NCI-H187 (cell line): ENCODE measurements at places on chromosomes 4 and X.

DNA sequence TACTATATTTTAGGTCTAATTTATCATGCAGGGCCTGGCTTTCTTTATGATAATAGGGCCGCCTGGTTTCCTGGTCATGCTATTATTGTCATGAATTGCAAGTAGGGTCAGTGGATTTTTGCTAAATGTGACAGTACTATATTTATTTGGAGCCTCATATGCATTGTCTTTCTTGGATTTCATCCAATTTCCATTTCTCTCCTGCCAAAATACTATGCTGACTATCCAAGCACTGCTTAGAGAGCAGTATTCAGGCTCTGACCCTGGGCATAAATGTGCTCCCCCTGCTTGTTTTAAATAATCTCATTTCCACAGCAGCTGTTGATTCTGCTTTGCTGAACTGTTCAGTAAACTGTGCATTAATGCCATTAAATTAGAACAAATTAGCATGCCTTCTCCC is 269.3 kb downstream of the GPM6A start:
- DNase-seq: no peak

DNA sequence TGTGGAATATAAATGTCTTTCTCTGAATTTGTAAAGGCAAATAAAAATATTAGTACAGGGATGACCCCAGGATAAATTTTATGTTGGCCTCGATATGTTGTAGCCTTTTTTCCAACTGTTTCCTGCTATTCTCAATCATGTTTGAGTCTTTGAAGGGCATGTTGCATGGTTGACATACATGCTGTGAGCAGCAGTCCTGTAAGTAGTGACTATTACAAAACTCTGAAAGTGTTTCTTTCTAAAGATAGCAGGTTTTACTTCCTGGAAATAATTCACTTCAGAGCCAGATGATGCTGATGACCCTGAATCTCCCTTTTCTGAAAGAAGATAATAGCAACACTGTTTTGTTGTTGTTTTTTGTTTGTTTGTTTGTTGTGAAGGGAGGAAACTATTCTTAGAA is 393.0 kb upstream of the GNPDA2 start:
- DNase-seq: no peak

DNA sequence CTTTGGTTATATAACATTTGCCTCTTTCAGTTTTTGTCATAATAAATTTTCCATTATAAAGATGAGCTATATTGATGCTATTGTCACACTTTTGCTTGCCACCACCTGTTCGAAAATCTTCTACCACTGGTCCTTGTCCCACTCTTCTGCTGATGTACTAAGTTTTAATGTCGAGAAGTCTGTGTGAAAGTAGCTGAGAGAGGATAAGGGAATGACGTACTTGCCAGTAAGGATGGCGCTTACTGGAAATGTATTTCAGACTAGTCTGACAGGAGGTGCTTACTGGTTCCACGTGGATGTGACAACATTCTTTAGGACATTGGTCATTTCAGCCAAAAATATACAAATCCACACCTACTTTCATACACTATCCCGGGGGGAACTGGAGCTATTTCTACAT is 132.7 kb upstream of the NR3C2 start:
- no peak for DNase-seq

DNA sequence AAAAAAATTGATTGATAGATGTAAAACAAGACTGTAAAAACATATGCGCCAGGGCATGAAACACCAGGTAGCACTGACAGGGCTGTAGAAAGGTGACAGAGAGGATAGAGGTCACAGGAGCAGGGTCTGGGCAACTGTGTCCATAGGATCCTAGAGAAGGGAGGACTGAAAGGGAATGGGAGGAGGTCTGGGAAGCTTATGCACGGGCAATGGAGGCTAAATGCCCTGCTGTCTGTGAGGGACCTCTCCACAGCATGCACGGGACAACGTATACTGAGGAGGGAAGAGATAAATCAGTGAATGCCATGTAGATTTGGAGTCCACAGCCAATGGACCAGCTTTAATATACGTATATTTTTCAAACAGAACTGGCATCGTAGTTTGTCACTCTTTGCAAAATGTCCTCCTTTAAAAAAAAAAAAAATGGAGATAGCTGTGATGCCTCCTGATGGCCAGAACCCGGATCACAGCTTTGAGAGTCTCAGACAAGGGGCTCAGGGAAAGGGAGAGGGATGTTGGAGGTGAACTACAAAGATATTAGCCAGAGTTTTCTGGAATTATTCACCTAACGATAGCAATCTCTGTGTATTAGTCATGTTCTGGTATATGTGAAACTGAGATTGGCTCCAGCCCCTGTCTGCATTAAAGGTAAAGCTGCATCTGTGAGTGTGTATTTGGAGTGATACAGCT is 16.0 kb downstream of the RAB40A start:
- DNase-seq: no peak

GRCh38 chr4:7332216-7333023 is 102.3 kb downstream of the PSAPL1 start:
- no peak for DNase-seq

- DNase-seq: no peak
Measured at GRCh38 chrX:97211070-97211469, 327.4 kb downstream of the RPA4 start.

DNA sequence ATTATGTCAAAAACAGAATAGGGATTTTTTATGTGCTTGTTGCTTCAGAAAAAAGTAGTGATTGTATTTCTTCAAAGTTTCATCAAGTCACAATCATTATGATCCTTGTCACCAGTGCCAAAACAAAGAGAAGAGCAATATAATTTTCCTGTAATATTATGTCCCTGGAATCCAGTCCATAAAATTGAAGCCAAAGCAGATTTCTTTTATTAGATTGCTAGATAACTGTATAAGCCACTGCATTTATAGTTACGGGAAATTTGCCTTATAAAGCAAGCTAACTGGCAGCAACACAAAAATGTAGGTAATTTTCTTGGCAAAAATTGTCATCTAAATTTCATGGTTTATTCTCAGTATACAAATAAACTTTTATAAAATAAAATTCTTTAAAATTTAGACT is 296.1 kb upstream of the ANKRD50 start:
- no peak for DNase-seq

DNA sequence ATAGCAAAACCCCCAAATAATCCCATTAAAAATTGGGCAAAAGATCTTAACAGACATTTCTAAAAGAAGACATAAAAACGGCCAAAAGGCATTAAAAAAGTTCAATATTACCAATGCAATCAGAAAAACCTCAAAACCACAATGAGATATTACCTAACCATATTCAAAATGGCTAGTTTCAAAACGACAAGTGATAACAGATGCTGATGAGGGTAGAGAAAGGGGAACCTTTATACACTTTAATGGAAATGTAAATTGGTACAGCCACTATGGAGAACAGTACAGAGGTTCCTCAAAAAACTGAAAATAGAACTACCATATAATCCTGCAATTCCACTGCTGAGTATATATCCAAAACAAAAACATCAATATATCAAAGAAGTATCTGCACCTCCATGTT is 6.2 kb downstream of the AADAT start:
- DNase-seq: no peak

DNA sequence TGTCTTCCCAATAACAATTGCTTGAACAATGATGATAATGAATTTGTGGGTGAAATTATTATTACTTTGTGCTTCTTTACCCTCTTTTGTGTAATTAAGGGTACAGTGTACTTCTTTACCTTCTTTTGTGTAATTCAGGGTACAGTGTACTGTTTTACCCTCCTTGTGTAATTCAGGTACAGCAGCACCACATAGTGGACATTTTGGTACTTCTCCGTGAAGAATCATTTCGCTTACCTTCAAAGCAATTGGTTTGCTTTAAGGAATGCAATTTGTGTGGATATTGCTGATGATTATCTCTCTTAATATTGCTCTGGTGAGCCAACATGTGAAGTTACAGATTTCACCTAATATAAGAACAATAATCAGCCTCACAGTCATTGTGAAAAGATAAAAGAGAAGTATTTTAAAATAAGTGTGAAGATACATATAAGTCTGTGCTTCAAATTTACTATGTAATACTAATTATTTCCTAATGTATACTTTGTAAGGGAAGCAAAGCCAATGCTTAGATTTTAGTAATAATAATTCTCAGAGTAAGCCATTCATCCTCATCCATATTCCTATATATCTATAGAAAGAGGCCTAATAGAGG is 27.2 kb upstream of the SEC24B start:
- DNase-seq: no peak

DNA sequence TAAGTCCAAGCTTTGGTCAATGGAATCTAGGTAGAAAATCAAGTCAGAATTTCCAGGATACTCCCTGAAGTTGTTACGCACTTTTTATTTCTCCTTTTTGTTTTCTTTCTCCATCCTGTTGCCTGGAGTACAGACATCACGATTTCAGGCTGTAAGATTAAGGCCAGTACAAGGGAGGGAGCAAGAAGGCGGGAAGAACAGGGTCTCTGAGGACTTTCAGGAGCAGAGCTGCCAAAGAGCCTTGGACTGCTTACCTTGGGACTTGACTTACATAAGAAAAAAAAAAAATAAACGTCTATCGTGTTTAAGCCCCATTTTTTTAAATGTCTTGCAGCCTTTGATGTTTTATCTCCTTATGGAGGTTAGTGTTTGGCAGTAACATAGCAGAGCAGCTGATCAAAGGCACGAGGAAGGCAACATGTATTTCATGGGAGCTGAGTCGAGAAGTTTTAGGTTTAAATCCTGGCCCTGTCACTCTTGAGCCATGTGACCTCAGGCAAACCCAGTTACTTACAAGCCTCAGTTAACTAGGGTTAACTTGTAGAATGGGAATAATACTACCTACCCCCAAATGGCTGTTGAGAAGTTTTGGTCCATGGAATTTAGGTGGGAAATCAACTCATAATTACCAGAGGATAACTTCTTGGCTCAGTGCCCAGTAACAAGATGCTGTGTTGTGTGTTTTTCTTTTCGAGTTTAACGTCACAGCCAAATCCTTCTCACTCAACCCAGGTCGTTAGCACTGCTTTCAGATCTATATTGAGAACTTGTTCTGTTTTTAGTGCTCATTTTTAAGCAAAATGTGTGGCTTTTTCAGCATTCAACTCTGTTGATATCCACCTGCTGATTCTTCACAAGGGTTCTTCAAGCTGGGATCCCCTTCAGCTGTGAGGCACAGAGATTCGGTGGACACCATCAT is 106.8 kb downstream of the CLNK start:
- no peak for DNase-seq

GRCh38 chr4:3445111-3445820 is 3.5 kb downstream of the HGFAC start:
- no peak for DNase-seq

GRCh38 chr4:85569730-85570299 is 94.9 kb downstream of the ARHGAP24 start:
- DNase-seq: no peak

DNA sequence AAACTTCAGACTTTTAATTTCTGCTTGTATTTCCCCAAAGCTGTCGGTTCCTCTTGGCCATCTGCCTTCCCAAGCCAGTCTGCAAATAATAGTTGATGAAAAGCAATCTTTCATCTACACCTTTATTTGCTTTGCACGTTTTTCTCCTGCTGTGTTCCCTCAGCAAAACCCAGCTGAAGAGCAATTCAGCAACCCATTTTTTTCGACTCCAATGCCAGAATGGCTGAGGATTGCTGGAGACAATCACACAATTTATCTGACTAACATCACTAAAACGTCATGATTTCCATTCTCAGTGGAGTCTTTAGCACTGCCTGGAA is 94.3 kb downstream of the GPRIN3 start:
- DNase-seq: no peak

DNA sequence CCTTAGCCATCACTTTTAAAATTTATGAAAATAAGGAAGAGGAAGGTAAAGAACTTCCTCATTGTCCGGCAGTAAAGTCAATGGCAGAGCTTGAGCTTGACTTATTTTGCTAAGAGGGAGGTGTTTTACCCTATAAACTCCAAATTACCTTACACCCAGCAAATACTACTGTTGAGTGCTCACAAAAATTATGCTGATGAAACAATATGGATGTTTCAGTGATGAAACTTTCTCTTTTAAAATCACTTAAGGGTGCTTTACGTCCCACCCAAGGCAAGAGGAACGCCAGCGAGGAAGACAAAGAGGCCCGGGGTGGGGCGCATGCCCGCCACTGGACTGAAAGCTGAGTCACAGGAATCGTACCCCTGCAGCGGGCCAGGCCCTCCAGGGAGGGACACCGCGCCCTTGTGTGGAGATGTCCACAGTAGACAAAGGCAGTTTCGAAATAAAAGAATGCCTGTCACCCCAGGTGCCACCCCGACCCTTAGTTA is 560 bp upstream of the TMSB4X start:
- no peak for DNase-seq

DNA sequence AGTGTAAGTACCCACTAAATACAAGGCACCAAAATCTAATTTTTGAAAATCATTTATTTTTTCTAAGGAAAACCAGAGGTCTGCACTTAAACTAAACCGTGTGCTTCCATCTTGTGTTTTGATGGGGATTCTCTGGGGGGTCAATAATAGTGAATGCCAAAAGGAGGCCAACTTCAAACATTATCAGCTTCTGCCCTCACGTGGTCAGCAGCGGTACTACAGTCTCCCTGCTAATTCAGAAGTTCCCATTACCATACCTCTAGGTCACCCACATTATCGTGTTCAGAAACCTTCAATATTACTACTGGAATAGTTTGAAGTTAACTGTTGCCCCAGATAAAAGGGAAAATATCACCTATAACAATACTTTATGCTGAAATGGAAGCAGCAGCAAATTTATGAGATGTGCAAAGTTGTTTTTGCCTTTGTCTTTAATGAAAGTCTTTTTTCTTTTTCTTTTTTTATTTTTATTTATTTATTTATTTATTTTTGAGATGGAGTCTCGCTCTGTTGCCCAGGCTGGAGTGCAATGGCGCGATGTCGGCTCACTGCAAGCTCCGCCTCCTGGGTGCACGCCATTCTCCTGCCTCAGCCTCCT is 17.3 kb downstream of the CTPS2 start:
- DNase-seq: no peak

GRCh38 chr4:57424232-57424897 is 314.2 kb upstream of the IGFBP7 start:
- DNase-seq: no peak

DNA sequence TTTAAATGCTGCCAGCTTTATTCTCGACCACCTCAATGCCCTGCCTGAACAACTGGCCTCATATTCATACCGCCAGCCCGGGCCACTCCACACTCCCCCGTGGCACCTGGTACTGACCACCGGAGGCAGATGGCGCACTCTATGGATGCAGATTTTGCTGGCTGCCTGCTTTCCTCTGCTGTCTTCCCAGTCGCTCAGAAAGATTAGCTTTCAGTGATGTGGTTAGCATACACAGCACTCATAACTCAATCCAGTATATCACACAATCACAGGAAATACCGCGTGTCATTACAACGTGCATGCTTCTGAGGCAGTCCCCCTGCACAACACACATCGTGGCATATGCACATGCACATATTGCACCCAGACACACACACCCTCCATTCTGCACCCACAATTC is 147.2 kb upstream of the BCOR start:
- DNase-seq: no peak

DNA sequence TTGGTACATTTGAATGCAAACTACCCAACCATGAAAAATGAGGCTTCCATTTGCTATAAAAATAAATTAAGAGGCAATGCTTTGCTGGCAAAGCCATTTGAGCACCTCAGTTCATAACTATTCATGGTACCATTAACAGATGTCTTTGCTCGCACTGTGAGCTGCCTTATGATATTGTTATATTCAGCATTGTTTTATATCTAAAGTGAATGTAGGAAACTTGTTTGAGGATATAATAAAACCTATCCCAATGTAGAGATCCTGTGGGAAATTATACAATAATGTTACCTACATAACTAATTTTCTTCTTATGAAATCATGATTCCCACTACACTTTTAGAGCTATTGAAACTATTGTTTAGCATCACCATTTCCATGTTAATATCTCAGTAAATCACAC is 125.2 kb upstream of the TRAM1L1 start:
- no peak for DNase-seq
